ENCODE measurements at places on chromosomes 2 and 18.
A peak's percentile ranks its signal among the peaks of the same experiment; 100 is the strongest.

DNA sequence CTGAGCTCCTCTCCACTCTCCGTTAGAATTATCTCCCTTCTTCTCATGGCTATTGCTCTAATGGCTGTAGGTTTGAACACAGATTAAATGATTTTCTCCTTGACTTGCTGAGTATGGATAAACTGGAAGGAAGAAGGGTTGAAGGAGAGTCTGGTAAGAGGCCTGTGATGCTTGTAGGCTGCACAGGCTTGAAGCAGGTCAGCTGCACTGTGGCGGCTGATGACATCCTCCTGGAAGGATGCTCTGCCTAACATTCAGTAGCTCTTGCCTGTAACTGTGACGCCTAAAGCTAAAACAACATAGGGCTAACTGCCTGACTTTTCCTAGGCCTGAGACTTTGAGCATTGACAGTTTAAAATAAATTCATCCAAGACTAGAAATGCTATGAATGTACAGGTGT lies 166.3 kb downstream of the MREG start:
- DNase-seq: no peak

GRCh38 chr2:10915731-10916276 lies 4.1 kb downstream of the KCNF1 start:
- no peak for DNase-seq

GRCh38 chr2:198314559-198315153 lies 510.3 kb downstream of the PLCL1 start:
- peak; percentile 49 for DNase-seq

GRCh38 chr2:238920601-238921001 lies 72.7 kb downstream of the TWIST2 start:
- no peak for DNase-seq

GRCh38 chr2:230778350-230779063 lies 65.9 kb downstream of the CAB39 start:
- no peak for DNase-seq

- no peak for DNase-seq
These were observed 17.1 kb upstream of the VPS4B start for GRCh38 chr18:63439334-63439733.

GRCh38 chr2:18066894-18067293 lies 188.4 kb downstream of the KCNS3 start:
- no peak for DNase-seq

Data from AG09309 (cell line).